ENCODE measurements at places on chromosomes 11 and 22.
A peak's percentile ranks its signal among the peaks of the same experiment; 100 is the strongest.

DNA sequence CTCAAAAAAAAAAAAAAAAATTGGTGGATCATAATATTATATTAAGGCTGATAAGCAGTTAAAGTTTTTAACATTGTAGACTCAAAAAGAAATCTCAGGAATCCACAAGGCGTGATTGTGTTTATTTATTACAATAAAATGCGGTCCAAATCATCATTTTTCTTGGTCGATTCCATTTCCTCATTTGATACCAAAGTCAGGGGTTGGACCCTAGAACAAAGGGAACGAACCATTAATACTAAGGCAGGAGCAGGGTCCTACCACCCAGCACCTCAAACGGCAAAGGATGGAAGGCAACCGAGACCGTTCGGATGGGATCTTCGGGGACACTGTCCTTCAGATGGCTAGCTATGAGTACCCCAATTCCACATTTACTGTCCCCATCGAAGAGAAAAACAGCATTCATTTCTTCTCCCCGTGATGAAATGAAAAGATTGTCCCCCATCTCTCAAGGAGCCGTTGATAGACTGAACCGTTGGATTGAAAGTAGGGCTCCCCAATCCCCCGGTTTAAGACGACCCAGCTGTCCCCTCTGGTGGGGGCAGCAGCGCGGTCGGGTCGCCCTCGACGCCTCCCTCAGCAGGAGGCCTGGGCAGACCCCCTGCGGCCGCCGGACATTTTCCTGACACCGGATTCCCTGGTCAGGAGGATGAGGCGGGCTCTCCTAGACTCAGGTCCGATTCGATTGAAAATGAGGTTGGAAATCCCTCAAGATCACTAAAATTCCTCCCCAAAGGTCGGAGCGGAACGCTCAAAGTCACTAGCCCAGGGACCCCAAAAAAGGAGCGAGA is 607 bp downstream of the DMC1 start:
- peaks cover 7% of the 10 kb centered on the region for H3K4me1 ChIP-seq
- H3K4me3 ChIP-seq, result peak overlapping the region; percentile 60
- H3K27ac ChIP-seq, result peak overlapping the region; percentile 52
- DNase-seq, result no peak
- no peaks in the 10 kb centered on the region for H3K36me3 ChIP-seq

GRCh38 chr11:48134221-48134922 is 82.2 kb upstream of the OR4B1 start:
- no peaks in the 10 kb centered on the region for H3K4me1 ChIP-seq
- H3K36me3 ChIP-seq, result peaks cover 1% of the 10 kb centered on the region
- DNase-seq, result no peak
- H3K4me3 ChIP-seq, result no peak overlapping the region
- H3K27me3 ChIP-seq, result no peaks in the 10 kb centered on the region

- DNase-seq, result no peak
- no peaks in the 10 kb centered on the region for H3K27me3 ChIP-seq
- H3K36me3 ChIP-seq, result no peaks in the 10 kb centered on the region
These were observed 20.8 kb upstream of the SLN start for GRCh38 chr11:107732689-107733051.

GRCh38 chr11:32071811-32072210 is 19.1 kb upstream of the RCN1 start:
- H3K36me3 ChIP-seq, result no peaks in the 10 kb centered on the region
- no peak overlapping the region for H3K4me3 ChIP-seq
- peaks cover 9% of the 10 kb centered on the region for H3K27me3 ChIP-seq
- DNase-seq, result no peak
- H3K27ac ChIP-seq, result no peak overlapping the region

Data from keratinocyte (primary cell).